Hematopoietic multipotent progenitor cell treated with erythropoietin and hydrocortisone succinate and interleukin-3 and kit ligand, for 4 days (in vitro differentiated cells): ENCODE measurements at places on chromosomes 5 and 9.

- peak; percentile 70 for DNase-seq
These were observed 52.6 kb upstream of the ARAP3 start for GRCh38 chr5:141734501-141735229.

DNA sequence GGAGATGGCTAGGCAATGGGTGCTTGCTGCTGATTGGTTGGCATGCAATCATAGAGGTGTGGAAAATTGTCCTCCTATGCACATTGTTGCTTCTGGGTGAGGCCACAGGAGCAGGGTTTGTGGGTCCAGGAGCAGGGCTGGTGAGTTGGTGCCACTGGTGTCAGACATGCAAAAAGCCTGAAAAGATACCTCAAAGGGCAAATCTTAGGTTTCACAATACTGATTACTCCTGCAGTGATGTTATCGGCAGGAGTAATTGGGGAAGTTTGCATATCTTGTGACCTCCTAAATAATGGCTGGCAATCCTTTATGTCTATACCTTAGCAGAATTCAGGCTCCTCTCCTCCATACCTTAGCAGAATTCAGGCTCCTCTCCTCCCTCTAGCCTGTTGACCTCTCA is 25.2 kb downstream of the SLC25A48 start:
- DNase-seq, result peak; percentile 22

- DNase-seq, result no peak
These were observed 96.2 kb upstream of the PPP1R2B start for GRCh38 chr5:156753846-156754245.

GRCh38 chr5:56513141-56513540 is 280.0 kb upstream of the ANKRD55 start:
- DNase-seq, result no peak

GRCh38 chr9:131236761-131237160 is 39.5 kb downstream of the FAM78A start:
- no peak for DNase-seq

GRCh38 chr5:61612431-61612830 is 280.4 kb downstream of the ZSWIM6 start:
- no peak for DNase-seq
